ENCODE measurements at places on chromosomes 2 and 18.

DNA sequence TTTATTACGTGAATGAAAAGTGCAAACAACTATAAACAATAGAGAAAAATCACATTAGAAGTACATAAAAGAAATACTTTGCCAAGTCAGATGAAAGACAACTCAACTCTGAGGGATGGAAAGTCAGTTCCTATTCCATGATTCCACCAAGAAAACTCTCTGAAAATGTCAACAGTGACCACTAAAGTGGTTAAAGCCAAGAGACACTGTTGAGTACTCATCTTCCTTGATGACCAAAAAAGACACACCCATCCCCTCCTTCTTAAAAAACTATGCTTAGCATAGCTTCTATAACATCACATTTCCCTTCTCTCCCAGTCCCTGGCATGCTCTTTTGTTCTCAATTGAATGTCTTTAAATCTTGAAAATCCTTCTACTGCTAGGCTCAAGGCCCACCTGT is 160.0 kb downstream of the TCF4 start:
- no peak for DNase-seq

DNA sequence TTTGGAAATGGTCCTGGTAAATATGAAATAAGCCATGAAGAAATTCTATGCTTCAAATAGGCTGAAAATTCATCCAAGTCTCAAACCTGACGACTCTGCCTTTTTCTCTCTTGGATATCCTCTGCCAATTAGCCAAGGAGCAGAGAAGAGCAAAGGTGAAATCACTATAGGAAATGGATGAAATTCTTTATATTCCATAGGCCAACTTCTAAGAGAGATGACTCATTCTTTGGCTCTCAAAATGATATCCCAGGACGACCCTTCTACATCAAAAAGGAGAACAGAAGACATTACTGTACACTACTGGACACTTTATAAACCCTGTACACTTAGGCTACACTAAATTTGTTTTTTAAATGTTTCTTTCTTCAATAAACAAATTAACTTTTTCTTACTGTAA is 22.7 kb downstream of the PDE1A start:
- peak; percentile 8 for DNase-seq

DNA sequence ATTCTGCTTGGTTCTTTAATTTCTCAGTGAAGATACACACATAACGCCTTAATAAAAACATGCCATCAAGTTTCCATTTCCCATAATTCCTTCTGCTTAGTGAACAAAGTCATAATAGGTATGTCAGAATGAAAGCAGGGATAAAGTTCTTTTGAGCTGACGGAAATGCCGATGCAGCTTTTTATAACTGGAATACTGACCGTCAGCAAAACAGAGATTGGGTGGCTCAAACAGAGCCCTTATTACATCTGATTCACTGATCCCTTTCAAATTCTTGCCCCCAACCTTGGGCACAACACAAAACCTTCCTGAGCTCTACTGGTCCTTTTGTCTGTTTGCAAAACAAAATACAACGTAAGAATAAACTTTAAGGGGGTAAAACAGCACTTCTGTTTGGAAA is 140.4 kb downstream of the CDH2 start:
- DNase-seq: no peak

- no peak for DNase-seq
Measured at GRCh38 chr2:152617456-152618192, 99.6 kb downstream of the PRPF40A start.

DNA sequence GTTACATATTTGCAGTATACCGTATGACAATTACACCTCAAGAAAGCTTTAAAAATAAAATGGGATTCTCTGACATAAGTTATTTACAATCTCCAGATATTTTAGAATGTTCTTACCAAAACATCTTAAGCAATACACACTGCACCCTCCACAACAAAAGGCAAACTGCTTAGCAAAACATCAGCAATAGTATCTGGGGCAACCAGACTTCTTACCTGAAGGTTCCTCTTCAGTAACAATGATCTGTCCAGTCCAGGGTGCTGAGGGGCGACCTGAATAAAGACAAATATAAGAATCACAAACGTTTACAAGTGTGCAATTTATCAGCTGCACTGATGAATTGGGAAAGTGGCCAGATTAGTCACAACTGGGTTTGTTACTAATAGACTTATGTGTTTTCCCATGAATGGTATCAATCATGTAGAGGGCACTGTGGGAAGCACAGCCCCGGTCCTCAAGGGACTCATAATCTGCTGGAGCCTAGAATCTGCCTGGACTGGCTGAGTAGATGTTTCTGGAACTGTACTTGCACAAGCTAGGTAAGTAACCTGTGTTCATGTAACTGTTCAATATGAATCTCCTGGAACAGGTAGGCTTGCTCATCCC is 70.7 kb downstream of the MYOM1 start:
- DNase-seq: no peak

GRCh38 chr18:25658476-25658875 is 306.5 kb upstream of the ZNF521 start:
- DNase-seq: no peak

- no peak for DNase-seq
Measured at GRCh38 chr2:6832596-6833299, 33.0 kb downstream of the CMPK2 start.

DNA sequence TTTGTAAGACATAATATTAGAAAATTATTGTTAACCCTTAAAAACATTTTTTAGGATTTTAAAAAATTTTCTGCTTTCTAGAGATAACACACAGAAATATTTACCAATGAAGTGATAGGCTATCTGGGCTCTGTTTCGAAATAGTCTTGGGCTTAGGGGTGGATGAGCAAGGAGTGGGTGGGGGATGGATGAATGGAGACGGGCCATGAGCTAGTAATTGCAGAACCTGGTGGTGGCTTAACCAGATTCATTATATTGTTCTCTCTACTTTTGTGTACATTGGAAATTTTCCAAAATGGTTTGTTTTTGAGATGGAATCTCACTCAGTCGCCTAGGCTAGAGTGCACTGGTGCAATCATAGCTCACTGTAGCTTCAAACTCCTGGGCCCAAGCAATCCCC is 89.6 kb downstream of the TCF7L1 start:
- no peak for DNase-seq

GRCh38 chr2:138084206-138084605 is 119.9 kb downstream of the HNMT start:
- DNase-seq: no peak

- no peak for DNase-seq
Measured at GRCh38 chr2:85540133-85540648, 1.2 kb downstream of the MAT2A start.

DNA sequence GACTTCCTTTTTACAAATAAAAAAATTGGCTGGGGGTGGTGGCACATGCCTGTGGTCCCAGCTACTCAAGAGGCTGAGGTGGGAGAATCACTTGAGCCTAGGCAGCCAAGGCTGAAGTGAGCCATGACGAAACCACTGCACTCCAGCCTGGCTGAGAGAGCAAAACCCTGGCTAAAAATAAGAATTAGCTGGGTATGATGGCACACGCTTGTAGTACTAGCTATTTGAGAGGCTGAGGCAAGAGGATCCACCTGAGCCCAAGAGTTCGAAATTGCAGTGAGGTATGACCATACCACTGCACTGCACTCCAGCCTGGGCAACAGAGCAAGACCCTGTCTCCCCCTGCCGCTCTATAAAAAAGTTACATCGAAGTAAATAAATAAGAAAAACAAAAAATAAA is 33.7 kb downstream of the GFPT1 start:
- no peak for DNase-seq

DNA sequence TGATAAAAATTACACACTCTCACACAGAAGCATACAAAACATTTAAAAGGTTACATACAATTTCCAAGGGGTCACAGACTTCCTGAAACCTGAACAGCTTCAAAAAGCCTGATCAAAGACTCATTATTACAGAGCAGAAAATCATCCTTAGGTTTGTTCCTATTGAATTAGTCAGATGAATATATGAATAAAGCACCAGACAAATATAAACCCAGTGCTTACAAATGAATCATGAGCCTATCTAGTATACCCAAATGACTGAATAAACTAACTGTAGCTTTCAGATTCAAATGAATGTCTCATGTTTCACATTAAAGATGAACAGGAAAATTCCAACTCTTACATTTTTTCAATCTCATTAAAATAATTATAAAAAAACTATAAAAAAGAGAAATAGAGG is 550.3 kb downstream of the SUCLG1 start:
- DNase-seq: no peak

DNA sequence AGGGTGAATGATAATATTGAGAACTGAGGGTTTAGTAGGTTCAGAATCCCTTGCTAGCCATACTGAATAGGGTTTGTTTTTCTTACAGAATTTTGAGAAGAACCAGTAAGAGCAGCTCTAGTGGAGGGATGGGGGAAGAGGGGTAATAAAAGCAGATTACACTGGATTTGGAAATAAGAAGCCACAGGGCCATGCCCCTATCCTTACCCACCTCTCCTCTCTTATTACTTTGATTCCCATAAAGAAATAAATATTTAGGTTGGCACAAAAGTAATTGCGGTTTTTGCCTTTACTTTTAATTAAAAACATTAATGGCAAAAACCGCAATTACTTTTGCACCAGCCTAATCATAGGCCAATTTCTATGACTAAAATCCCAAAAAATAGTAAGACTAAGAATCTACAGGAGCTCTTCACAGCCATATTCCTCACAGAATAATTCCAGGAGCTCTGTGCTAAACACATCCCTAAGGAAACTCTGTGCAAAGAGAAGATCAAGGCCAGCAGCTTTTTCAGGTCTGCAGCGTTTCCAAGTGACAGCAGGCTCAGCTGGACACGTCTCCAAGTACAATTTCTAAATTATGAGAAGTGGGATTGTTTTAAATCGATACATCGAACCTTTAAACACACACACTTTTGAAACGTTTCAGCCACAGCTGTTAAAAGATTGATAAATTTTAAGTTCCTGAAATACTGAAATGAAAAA is 58.4 kb upstream of the RTN4 start:
- no peak for DNase-seq

GRCh38 chr2:187475499-187476248 is 27.6 kb upstream of the CALCRL start:
- no peak for DNase-seq

DNA sequence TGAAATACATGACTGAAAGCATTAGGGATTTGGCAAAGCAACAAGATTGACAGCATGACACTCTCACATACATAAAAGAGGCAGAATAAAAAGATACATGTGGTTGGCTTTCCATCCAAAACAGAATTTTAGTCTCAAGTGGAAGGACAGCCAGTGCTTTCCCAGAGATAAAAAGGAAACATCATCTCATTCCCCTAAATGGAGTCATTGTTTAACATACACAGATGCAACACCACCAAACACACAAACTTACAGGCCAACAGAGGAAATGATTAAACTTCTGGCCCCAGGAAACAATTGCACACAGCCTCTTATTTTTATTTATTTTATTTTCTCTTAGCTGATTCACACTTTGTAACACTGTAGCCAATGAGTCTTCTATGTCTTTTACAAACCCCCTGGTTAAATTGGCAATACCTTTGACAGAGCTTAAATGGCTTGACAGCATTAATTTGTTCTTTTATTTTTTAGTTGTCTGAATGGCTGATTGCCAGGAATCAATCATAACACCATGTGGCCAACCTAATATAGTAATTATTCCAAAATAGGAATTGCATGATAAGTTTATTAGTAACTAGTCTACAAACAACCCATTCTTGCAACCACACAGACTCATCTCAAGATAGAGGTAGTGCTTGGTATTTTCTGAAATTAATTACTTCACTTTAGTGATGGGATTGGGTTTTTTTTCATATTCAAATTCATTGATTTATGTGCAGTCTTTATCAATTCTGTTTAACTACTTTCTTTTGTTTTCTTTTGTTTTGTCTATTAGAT is 190.5 kb downstream of the RND3 start:
- no peak for DNase-seq

DNA sequence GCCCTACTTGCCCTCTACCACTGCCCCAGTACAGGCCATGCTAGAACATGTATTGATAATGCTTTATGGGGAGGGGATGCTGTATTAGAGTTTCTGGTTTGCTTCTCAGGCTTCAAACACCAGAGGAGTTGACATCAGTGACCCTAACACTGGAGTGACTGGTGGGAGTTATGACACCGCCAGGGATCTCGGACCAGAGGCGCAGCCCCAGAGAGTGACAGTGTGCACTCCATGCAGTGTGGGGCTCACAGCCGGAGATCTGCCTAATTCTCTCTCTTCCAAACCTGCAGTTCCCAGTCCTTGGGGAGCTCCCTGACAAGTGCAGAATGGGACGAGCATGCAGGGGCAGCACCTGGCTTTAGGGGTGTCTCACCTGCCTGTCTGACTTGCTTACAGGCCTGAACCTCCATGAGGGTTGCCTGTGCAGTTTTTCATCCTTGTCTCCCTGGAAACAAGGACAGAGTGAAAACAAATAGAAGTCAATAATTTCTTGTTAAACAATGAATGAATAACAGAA is 244.9 kb upstream of the MYT1L start:
- no peak for DNase-seq

DNA sequence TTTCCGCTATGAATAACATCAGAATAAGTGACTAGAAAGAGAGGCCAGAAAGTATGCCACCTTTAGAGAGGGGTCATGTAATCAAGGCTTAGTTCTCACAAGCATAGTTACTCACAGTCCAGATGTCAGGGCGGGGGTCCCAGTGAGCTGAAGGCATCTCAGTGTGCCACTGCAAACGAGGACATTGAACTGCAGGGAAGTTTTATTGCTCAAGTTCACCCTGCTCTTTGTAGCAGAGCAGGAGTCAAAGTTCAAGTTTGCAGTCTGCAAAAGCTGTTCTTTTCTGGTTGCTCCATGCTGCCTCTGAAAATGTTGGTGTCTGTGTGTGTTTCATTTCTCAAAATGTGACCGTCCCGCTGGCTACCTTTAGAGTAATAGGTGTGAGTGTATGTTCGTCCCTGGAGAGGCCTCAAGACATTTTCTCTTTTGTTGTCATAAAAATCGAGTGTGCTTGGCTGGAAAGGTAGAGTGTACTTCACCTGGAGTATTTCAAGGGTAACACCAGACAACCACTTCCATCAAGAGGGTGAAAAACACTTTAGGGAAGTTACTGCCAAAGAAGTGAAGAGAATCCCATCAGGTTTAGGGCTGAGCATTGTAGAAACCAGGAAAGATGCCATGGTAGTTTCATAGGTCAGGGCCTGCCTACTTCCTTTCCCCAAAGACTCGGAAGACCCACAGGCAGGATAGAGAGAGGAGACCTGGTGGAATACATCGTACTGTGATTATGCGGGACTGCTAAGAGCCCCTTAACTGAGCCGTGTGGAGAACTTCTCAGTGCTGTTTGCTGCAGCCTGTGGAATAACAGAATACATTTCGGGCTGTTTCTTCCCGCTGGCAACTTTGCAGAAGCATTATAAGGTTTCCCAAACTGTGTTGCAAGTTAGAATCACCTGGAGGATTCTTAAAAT is 89.9 kb downstream of the LYPD6 start:
- DNase-seq: no peak

Data from 8988T (cell line).